ENCODE measurements at places on chromosomes 5 and 9. TPM values are rescaled to one million over a fixed set of nuclear protein-coding genes. Genes with fewer than 3 reads are reported as not detected.

DNA sequence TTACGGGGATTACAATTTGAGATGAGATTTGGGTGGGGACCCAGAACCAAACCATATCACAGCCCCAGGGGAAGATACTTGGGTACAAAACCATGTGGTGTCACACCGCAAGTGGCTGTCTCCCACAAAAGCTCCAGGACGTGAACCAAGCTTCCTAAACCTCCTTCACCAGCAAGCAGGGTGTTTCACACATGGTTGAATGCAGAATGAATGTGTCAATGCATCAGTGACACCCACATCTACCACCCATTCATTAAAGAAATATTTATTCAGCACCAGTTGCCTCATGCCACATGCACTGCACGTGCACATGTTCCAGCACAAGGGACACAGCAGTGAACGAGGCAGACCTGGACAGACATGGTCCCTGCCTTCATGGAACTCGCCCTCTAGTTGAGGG lies 70.9 kb upstream of the SPOCK1 start:
- DNase-seq, result no peak

Gene BRD9
- 31.9 TPM for polyA plus RNA-seq

Gene LRRC19
- 0.05 TPM for polyA plus RNA-seq

- DNase-seq, result no peak
These were observed 582.0 kb upstream of the TUSC1 start for GRCh38 chr9:26260238-26260637.

DNA sequence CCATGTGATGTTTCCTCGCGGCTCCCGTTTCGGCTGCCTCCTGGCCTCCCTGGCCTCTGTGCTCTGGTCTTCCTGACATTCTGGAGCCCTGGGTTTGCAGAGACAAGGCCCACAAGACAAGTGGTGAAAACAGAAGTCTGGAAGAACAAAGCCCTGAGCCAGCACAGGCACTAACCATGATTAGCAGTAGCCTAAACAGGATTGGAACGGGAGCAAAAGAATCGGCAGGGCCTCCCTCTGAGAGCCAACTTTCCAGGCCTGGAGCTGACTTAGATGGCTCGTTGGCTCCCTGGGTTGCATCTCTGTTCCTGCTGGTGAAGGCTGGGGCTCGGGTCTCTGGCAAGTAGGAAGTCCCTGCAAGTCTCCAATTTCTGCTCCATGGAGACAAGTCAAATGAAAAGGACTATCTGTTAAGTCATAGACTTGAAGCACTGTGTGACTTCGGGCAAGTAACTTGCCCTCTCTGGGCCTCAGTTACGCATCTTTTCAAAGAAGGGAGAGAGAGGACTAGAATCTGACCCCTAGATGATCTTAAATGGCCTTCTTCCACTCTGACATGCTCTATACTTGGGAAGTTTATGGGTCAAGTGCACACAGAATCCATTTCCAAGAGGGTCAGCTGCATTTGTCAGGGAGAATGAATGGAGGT lies 3.3 kb downstream of the COL27A1 start:
- DNase-seq, result no peak

GRCh38 chr5:59158637-59159391 lies 575.9 kb downstream of the RAB3C start:
- no peak for DNase-seq

Gene NTRK2
- polyA plus RNA-seq, result 28.8 TPM
